ENCODE measurements at places on chromosomes 7 and 10.

- DNase-seq: no peak
Measured at GRCh38 chr10:31142026-31142425, 110.4 kb upstream of the ZNF438 start.

- no peak for DNase-seq
Measured at GRCh38 chr10:14247377-14248116, 83.2 kb downstream of the FRMD4A start.

- no peak for DNase-seq
Measured at GRCh38 chr10:80173466-80173865, 31.9 kb downstream of the ANXA11 start.

DNA sequence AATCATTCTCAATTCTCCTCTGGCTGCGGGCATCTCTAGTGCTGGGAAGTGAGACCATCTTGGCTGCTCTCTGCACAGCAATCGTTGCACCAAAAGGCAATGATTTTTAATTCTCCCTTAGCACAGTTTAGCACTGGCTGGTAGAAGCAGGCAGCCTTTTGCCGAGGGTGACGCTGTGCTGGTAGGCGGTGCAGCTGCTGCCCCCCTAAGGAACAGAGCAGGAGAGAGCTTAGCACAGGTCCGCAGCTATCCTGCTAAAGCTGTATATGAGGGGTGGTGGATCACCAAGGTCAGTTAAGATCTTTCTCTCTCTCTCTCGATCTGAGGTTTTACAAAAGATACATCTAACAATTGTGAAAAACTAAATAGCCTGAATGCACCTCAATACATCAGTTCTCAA, 390.1 kb downstream of the GATA3 start:
- DNase-seq: no peak

DNA sequence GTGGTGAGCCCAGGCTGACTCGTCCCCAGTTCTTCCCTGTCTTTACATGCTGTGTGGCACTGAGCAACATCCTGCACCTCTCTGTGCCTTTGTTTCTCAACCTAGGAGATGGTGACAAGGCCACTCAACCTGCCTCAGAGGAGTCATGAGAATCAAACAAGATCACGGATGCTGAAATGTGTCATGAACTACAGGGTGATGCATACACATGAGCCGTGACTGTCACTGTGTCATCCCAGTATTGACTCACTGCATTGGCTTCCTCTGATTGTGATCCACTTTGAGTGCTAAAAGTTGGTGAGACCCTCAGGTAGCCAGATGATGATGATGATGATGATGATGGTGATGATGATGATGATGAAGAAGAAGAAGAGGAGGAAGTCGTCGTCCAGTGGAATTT, 11.5 kb downstream of the C10orf71 start:
- no peak for DNase-seq

GRCh38 chr7:94040254-94040653, 36.1 kb upstream of the BET1 start:
- DNase-seq: no peak

DNA sequence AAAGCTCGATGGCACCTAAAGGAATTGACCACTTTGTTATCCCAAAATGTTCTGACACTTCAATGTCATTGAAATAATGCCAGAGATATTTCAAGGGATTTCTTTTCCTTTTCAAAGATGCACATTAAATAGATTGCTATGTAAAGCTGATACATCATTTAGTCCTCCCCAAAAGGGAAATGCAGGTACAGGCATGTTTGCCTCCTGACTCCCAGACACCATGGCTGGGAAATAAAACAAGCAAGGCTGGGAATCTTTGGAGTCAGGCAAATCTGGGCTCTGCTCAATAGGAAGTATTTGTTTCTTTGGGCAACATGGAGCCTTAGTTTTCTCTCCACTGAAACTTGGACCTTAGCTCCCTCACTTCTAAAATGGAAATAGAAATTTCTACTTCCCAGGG, 230.8 kb upstream of the LRRTM3 start:
- DNase-seq: no peak

- no peak for DNase-seq
Measured at GRCh38 chr7:35648367-35648766, 46.6 kb downstream of the HERPUD2 start.

DNA sequence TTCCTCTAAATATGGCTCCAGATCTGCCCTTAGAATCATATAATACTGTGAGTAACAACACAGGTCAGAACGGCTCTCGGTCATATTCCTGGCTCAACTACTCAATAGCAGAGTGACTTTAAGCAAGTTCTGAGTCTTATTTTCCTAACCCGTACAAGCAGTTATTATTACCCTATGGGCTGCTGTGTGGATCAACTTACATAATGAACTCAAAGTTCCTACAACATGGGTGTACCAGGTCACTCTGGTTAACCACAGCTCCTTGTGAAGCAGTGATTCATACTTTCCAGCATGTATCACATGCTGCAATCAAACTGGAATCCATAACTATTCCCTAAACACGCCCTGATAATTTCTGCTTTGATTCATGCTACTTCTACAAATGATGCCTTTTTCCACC, 107.3 kb downstream of the LRRN3 start:
- DNase-seq: no peak

- no peak for DNase-seq
Measured at GRCh38 chr7:105461518-105461917, 60.6 kb downstream of the PUS7 start.

GRCh38 chr7:128827971-128828711, 2.1 kb upstream of the FLNC start:
- no peak for DNase-seq

DNA sequence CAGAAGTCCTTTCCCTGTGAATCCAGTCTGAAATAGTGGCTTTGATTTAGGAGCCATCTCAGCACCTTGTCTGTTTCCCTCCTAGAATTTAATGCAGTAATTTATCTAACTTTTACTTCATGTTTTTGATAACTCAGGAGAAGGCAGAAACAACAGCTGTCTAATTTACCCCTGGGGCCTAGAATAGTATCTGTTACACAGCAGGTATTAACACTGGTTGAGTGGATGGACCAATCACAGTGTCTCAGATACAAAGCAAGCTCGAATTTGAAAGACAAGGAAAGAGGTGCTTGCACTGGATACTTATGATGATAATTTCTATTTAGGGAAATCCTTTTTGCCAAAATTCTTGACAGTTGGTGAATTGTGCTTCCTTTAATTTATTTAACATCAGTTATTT, 23.4 kb downstream of the CHRM2 start:
- DNase-seq: no peak

GRCh38 chr10:8640878-8641277, 586.4 kb downstream of the GATA3 start:
- DNase-seq: no peak

DNA sequence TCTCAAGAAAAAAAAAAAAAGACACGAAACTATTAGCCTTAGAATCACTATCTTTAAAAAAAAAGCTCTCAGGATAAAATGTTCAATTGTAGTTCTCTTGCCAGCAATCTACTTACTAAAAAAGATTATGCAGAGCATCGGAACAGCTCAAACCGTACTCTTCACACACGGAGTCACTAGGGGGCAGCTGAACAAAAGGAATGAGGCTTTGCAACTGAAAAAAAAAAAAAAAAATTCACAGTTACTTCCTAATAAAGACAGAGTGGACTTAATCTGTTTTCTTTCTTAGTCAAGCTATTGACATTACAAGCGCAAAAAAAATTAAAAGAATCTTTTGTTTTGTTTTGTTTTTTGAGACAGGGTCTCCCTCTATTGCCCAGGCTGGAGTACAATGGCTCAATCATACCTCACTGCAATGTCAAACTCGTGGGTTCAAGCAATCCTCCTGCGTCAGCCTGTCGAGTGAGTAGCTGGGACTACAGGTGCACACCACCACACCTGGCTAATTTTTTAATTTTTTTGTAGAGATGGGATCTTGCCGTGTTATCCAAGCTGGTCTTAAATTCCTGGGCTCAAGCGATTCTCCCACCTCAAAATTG, 11.5 kb downstream of the PMS2 start:
- DNase-seq: peak; percentile 26

GRCh38 chr7:12757443-12757842, 70.0 kb downstream of the ARL4A start:
- DNase-seq: no peak

DNA sequence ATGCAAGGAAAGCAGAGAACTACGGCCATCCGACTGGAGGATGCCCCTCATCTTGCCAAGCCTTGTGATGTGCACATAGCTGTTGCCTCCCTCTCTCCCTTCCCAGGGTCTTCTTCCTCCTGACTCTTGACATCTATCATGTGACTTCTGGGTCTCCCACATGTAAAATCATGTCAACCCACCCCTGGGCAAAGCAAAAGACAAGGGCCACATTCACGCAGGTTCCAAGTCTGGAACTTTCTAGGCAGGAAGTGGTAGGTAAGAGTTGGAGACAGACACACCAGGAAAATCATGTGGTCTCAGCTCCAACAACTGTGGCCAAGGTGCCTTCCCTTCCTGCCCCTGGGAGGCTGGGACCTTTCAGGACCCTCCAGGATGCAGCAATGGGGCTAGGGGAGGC, 187.3 kb downstream of the CXCL12 start:
- no peak for DNase-seq

GRCh38 chr10:122323941-122324675, 50.4 kb upstream of the PLEKHA1 start:
- DNase-seq: no peak

DNA sequence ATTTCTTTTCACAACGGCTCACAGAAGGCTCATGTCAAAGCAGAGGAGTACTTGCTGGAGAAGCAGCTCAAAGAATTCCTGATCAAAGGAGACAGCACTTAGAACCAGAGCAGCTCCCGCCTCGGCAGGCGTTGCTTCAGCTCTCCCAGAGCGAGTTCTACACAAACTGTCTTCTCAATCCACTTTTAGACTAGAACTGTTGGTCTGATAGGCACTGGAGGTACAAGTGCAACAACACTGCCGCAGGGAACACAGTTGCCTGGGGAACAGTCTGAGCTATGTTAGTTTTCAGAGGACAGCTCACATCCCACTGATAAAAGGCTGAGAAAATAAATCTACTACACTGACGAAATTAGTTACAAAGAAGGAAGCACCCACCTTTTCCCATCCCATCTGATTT, 35.4 kb downstream of the CYTH3 start:
- DNase-seq: no peak

DNA sequence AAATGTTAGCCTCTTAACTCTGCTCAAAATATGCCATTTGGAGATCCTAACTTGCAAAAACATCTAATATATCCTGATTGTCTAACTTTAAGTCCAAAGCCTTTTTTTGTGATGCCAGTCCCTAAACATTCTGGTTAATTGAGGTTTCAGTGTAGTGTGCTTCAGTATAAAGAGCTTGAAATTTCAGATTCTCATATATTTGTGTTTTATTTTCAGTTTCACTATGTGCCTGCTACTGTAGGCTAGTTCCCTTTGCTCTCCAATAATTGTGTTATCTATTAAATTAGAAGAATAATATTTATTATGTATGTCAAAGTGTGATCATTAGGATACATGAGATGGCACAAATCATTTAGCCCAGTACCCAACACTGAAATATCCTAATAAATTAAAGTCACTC, 1361.2 kb downstream of the XPNPEP1 start:
- no peak for DNase-seq

DNA sequence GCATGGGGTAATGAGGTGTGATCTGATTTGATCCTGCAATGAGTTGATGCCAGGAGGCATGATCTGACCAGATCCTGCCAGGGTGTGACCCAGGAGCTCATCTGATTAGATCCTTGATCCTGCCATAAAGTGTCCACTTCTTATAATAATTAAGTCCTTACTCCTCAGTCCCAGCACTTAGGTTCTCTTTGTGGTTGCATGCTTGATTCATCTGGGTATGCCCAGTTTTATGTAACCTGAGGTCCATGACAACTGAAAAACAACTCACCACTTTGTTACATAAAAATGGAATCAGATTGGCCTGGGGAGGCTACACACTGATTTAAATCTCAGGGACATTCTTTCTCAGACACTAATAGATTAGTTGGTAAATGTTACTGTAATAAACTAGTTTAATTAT, 19.1 kb downstream of the ACADSB start:
- no peak for DNase-seq

DNA sequence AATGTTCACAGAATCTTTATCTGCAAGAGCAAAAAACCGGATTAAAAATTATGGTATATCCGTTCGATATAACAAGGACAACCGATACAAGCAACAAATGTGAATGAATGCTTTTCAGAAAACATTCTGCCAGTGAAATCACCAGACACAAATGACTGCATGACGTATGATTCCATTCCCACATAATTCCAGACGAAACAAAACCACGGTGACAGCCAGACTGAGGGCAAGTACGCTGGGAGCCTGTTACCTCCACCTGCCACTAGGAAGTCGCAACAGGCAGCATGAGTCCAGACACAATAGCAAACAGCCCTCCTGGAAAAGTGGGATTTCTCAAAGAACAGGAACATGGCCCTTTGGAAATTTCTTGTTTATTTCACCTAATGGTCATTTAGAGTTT, 41.7 kb downstream of the MAD1L1 start:
- no peak for DNase-seq

GRCh38 chr7:148819697-148820360, 64.3 kb downstream of the EZH2 start:
- no peak for DNase-seq

GRCh38 chr10:81828251-81828650, 46.7 kb upstream of the NRG3 start:
- no peak for DNase-seq

- peak; percentile 23 for DNase-seq
Measured at GRCh38 chr7:130441408-130441869, 623 bp upstream of the CEP41 start.

DNA sequence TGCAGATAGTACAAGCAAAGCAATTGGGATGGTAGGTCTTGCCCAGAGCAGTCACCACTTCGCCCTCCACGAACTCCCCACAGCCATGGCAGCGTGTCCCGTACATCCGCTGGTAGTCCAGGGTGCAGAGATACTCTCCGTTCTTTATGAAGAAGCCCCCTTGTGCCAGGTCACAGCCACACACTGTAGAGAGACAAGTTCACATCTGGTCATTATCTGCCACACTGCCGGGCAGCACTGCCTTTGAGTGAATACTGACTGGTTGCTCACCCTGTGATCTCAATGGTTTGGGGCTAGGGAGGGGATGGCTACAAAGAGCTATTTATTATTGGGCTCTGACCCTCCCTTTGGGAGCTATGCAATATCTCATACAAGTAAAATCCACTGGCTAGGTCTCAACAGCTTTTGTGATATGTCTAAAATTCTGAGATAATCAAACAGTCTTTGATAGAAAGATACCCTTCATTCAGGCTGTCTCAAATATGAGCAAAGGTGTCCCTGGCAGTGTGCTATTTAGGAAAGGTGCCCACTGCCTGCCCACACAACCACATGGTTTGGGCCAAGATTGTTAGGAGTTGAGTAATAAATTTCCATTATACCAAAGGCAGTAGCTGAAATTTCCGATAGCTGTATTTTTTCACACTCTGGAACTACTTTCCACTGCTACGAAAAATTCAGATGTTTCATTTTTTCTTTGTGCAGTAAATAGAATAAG, 82.5 kb downstream of the ABLIM1 start:
- DNase-seq: no peak
